CD4-positive, alpha-beta T cell treated with Interleukin-1 beta for 1 hour (primary cell): ENCODE measurements at places on chromosomes 16 and 17.

DNA sequence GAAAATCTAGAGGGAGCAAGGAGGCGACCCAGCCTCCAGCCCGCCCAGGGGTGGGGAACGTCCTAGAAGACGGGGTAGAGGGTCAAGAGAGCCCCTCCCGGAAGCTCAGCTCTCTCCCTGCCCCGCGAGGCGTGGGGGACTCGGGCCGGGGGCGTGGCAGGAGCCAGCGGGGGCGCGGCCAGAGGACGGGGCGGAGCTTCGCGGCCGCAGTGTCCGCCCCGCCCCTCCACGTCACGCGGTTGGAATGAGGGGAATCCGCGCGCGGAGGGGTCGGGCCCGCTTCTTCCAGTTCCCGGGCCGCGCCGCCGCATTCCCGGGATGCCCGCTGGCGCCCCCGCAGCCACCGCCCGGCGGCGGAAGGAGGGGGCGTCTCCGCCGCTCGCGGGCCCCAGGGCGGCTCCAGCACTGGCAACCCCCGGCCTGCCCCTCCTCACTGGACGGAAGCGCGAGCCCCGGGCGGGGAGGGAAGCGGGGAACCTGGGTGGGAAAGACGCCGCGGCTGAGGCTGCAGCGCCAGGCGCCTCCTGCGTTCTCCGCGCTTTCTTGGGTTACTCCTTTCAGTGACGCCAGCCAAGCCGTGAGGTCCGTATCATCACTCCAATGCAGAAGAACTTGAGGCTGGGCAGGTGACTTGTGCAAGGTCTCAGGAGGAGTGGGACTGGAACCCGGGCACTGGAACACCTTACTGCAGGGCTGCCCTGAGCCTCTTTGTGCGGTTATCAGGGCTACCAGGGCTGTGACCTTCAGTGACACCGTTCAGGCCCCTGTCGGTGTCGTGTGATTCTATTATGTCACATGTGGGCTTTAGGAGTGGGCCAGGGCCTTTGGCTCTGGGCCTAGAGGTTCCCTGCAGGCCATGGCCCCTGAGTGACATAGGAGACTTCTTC is 4.3 kb downstream of the MYO1C start:
- peak; percentile 71 for DNase-seq

DNA sequence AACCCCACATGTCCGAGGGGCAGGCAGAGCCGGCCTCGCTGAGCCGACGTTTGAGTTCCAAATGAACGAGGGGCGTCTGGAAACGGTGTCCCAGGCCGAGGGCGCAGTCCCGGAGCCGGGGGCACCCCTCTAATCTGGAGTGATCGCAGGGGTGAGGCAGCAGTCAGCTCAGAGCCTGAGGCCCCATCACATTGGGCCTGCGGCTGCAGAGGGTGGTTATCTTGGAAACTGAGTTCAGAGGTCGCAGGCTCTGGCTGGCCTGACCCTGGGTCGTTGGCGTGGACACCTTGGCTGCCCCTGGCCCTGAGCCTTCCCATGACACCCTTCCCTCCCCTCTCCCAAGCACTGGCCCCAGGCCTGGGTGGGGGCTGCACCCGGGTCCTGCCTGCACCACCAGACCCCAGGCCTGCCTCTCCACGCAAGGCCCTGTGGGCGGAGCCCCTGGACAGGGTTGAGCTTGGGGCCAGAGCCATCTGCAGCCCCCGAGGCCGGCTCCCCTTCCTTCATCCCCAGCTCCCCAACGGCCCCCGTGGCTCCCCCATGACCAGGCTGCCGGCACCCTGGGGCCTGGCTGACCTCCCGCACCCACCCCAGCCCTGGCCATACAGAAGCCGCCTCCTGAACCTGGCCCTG is 45.6 kb downstream of the ZFPM1 start:
- DNase-seq = no peak

DNA sequence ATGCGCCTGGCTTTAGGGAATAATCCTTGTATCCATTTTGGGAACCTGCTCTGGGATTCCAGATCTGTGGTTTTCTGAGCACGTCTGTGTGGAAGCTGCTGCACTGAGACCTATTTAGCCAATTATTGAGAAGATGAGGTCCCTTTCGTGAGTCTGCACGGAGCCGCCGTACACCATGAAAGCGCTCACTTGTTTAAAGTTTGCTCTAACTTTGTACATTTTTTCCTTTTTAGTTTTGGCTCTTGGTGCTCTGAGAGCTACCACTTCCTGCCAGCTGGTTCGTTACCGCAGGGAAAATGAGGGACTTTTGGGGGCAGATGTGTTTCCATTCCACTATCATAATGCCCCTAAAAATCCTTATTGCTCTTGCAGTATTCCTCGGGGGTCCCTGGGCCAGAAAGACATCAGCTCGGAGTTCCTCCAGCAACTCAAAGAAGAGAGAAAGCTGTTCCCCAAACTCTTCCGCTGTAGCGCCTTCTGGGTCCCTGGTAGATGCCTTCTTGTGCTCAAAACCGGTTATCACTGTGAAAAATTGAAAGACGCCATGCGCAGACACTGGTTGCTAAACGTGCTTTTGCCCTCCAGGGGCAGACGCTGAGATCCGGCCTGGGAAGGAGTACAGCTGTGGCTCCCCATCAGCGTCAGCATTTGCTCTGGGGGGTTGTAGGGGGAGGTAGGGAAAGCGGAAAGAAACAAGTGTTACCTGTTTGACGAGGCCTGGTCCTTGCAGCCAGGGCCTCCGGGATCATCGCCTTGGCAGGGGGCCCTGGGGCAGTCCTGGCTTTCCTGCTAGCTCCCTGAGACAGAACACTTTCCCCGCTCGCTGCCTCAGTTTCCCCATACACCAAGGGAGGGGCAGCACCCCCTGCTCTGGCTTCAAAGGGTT is 238.1 kb downstream of the MRTFB start:
- DNase-seq = peak; percentile 24

DNA sequence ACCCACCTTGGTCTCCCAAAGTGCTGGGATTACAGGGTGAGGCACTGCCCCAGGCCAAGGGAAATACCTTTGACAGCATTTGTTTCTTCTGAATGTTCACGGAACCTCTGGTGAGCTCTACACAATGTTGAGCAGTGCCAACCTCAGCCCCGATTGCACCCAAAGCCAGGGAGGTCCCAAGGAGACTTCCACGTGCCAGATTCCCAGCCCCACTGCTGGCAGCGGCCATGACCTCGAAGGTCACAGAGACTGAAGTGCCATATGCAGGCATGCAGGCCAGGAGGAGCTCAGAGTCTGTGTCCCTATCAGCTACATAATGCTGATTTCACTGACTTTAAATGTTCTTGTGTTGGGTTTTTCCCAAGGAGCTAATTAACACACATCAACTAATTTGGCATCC is 226.4 kb upstream of the FOXF1 start:
- DNase-seq = no peak

- DNase-seq = no peak
Measured at GRCh38 chr16:19589771-19590302, 34.3 kb downstream of the VPS35L start.
